ENCODE measurements at places on chromosomes 11 and 22. TPM values are rescaled to one million over a fixed set of nuclear protein-coding genes. Genes with fewer than 3 reads are reported as not detected.

DNA sequence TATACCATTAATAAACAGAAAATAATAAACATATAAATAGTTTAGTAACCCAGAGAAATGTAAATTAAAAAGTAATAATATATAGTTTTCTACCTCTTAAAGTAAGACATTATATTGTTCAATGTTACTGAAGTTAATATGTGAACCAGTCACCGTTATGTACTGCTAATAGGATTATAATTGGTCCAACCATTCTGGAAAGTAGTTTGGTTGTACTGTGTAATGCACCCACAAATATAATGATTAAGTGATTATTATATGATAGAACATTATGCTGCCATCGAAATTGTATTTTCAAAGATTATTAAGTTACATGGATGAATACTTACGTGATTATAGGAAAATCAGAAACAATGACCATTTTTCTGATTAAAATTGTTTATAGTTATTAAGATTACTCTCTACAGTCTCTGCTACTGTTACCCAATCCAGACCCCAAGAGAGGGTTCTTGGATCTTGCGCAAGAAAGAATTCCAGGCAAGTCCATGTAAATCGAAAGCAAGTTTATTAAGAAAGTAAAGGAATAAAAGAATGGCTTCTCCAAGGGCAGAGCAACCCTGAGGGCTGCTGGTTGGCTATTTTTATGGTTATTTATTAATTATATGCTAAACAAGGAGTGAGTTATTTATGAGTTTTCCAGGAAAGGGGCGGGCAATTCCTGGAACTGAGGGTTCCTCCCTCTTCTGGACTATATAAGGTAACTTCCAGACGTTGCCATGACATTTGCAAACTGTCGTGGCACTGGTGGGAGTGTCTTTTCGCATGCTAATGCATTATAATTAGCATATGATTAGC is 50.1 kb downstream of the ACER3 start:
- DNase-seq: peak; percentile 67

GRCh38 chr11:44585421-44585820 is 20.0 kb downstream of the CD82 start:
- DNase-seq: no peak

- DNase-seq: no peak
Measured at GRCh38 chr11:10414181-10414580, 40.9 kb upstream of the AMPD3 start.

- peak; percentile 13 for DNase-seq
Measured at GRCh38 chr11:69156673-69157155, 979 bp downstream of the SMIM38 start.

IMMP1L gene
- 11.4 TPM for total RNA-seq

DNA sequence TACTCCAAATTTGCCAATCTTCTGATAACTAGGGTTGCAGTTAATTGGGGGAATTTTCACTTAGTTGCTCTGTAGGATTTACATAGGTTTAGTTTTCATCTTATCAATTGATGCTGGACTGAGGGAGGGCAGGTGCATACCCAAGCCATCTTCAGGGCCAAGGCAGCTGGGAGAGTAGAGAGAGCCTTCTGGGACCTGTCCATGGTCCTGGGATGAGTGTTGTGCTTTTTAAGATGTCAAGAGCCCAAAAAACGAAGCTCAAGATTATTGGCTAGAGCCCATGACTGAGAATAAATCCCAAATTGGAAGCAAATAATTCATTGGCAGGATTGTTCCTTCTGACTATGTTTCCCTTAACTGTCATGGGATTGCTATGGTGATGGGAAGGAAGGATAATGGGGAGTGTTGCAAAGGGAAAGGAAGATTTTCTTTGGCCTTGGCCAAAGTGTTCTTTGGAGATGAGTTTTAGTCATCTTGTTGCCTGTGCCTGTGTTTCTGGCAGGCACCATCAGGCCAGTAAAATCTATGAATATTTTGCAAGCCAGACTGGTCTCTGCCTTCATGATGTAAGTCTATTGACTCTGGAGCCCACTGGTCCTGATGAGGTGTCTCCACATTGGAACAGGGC is 4.5 kb downstream of the SLC22A6 start:
- peak; percentile 9 for DNase-seq

DNA sequence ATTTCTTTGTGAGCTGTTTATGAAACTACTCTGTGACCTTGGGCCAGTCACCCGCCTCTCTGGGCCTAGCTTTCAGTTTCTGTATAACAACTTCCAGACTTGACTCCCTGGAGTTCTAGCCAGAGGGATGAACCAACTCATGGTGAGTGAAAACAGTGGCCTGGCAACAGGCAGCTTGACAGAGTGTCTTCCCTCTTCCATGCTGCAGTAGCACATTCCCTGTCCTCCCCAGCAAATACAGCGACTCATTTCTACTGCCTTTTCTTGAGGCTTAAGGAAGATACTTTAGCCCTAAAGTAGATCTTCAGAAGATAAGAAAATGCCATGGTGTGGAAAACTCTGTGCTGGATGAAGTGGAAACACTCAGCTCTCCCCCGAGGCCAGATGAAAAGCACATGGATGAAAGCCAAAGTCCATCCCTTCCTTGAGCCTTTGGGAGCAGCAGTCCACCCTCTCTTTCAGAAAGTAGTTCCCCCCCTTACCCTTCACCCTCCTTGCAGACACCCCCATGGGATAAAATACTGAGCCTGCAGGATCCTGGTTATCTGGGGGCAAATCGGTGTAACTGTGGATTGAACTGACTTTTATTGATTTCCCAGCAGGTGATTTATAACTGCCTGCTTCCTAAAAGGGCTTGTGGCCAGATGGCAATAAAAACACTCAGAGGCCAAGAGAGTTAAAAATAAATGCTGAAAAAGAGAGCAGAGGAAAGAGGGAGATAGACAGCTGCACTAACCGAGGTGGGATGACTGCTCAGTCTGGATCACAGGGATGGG is 24.1 kb downstream of the IRAG1 start:
- DNase-seq: peak; percentile 73

SEC14L6 gene
- total RNA-seq: not detected

KCNJ5 gene
- not detected for total RNA-seq

RCOR2 gene
- total RNA-seq: 3.3 TPM

TIGD3 gene
- not detected for total RNA-seq

DNA sequence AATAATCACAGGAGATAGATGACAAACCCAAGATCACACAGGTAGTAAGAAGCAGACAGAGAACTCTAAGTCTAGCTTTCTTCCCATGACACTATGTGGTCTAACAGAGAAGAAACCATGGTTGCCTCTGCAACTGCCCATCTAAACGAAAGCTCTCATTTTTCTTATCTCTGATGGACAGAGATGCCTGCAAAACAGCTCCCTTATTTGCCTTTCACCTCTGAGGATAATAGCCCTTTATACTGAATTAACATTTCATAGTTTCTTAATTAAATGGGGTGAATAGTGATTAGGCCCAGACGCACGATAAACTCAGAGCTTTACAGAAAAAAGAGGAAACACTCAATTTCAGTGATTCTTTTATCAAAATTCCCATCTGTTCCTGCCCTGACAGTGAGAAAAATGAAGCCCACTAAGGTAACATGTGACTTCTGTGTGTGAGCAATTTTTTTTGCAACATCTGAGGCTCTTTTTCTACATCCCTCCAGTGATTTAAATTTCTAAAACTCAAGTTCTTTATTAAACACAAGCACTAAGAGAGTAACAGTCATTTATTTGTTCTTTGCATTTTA is 24.6 kb downstream of the OR2AG2 start:
- no peak for DNase-seq

PIWIL4 gene
- 2.7 TPM for total RNA-seq
